Head of caudate nucleus (tissue), 42 donors: ENCODE measurements at places on chromosomes 13 and 19.

DNA sequence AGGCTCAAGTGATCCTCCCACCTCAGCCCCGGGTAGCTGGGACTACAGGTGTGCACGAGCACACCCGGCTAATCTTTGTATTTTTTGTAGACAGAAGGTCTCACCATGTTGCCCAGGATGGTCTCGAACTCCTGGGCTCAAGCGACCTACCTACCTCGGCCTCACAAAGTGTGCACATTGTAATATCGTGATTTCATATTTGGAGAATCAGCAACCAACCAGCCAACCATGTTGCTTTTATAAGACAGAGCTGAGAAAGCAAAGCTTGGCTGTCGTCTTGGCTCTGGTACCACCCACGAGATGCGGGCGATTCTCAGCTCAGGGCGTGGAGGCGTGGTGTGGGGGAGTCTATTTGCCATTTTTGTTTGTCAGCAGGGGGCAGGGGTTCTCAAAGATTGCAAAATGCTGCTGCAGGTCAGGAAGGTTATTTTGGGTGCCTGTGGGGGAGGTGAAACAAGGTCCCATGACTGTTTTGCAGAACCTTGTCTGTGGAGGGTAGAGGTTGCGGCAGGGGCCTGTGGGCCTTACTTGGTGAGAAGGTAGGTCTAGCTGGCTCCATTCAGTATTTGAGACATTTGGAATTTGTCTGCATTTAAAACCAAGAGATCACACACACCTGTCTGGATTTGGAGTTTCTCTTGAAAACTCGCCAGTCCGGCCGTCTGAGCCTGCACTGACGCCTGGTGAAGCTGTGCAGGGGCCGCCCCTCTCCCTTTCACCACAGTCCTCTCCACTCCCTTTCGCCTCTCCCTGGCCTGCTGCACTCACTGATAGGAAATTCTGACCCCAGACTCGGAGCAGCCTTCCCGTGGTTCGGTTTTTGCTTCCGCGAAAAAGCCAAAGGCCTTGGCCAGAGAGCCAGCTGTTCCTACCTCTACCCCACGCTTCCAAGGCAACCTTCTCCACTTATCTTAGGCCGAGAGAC lies 15.4 kb downstream of the TNFAIP8L1 start:
- peak; percentile 74 for DNase-seq

DNA sequence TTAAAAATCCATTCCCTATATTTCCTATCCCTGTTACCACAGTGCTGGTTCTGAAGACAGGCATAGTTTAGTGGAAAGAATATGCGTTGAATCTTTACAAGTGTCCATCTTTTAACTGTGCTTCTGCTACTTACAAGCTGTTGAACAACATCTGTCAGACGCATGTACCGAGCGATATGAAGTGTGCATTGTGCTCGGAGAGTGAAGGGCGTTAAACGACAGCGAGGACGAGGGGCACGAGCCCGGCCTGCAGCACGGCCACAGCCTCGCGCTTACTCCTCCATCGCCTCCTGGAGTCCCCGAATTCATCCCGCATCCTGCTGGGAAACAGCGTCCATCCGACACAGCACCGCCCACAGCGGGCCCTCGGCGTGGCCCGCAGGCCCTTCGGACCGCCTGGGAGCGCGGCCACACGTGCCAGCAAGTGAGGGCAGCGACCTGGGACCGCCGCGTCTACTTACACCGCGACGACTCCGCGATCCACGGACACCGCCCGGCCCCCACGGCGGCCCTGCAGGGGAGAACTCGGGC lies 514 bp downstream of the PCID2 start:
- no peak for DNase-seq

- DNase-seq = peak; percentile 34
These were observed 17.5 kb downstream of the KLF2 start for GRCh38 chr19:16342002-16342715.

- no peak for DNase-seq
These were observed 21.1 kb downstream of the APBA3 start for GRCh38 chr19:3740431-3740830.

GRCh38 chr19:57709616-57710015 lies 612 bp upstream of the ZNF154 start:
- no peak for DNase-seq

- DNase-seq = no peak
These were observed 14.2 kb downstream of the ZNF91 start for GRCh38 chr19:23381114-23381513.

DNA sequence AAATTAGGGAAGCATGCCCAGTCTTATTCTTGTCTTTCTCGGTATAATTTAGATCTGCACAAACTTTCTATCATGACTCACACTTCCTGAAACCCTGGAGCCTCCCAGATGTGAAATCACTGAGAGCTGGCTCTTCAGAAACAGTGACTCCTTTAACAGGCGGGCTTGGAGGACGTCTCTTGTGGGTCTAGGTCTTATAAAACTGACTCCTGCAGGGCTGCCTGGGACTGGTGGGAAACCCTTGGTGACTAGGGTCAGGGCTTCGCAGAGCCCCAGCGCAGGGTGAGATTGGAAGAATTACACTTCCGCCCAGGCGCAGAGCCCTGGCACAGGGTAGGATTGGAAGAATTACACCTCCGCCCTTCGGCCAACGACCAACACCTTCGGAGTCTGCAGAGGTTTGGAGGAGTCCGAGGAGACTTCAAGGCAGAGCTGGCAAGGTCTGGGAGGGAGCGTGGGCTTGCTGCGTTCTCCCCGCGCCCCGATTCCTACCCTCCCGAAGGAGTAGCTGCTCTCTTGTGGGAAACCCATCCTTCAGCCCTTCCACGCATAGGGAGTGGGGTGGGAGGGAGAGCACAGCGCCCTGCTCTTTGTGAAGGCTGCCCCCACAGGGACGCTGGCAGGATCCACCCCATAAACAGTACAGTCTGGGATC lies 43.4 kb upstream of the MAP3K10 start:
- DNase-seq = no peak
